ENCODE measurements at places on chromosomes 1 and 21.

GRCh38 chr1:54857746-54858561 lies 29.0 kb downstream of the DHCR24 start:
- no peak for DNase-seq

GRCh38 chr1:21852282-21853130 lies 40.4 kb downstream of the LDLRAD2 start:
- no peak for DNase-seq

- DNase-seq: no peak
These were observed 293.1 kb downstream of the SMYD3 start for GRCh38 chr1:246213947-246214346.

DNA sequence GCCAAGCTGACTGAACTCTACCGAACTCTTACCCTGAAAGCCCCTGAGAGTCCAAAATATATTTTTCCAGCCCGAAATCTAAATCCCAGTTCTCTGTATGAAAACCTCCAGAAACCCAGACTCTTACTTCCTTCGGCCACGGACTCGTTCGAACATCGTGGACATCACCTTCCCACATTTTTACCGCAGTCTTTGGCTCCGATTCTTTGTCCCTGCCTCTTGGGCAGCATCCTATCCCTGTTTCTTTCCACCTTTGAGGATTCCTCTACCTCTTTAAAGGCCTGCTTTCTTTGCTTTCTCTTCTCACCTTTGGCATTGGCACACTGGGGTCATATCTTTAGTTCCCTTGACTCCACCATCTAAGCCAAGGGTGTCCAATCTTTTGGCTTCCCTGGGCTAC lies 932 bp upstream of the USP24 start:
- no peak for DNase-seq

GRCh38 chr1:110248746-110249145 lies 38.6 kb downstream of the KCNC4 start:
- no peak for DNase-seq

DNA sequence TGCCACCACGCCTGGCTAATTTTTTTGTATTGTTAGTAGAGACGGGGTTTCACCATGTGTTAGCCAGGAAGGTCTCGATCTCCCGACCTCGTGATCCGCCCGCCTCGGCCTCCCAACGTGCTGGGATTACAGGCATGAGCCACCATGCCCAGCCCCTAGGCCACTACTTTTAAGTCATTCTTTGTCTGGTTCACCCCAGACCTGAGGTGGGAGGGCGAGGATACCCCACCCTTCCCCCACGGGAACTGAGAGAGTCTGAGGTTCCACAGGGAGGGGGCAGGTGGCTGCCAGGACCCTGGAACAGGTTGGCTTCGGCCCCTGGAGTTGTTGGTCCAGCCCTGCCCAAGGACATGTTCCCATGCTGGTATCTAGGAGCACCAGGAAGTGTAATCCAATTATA lies 7.7 kb upstream of the SDC3 start:
- no peak for DNase-seq

DNA sequence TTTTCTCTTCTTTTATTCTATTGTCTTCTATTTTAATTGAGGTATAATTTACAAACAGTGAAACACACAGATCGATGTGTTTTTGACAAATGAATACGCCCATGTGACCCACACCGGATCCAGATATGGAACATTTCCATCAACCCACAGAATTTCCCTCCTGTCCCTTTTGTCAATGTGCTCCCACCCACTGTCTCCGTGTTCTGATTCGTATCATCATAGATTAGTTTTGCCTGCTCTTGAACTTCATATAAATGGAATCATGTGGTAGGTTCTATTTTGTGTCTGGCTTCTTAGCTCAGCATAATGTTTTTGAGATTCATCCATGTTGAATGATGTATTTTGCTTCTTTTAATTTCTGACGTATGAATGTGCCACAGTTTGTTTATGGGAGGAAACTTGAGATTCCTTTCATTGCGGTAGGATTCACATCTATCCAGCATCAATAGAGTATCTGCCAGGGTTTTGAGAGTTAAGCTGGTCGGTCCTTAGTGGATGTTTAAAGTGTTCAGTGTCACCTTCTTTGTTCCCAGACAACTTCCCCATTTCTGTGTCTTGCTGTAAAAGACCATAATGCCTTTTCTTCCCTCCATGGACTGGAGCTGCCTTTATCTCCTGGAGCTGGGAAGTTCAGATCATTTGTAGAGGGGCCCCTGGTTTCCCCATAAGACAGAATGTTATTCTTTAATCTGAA lies 14.7 kb downstream of the NAV1 start:
- DNase-seq: no peak

- DNase-seq: no peak
These were observed 165.9 kb downstream of the ADGRL4 start for GRCh38 chr1:78840453-78841271.

DNA sequence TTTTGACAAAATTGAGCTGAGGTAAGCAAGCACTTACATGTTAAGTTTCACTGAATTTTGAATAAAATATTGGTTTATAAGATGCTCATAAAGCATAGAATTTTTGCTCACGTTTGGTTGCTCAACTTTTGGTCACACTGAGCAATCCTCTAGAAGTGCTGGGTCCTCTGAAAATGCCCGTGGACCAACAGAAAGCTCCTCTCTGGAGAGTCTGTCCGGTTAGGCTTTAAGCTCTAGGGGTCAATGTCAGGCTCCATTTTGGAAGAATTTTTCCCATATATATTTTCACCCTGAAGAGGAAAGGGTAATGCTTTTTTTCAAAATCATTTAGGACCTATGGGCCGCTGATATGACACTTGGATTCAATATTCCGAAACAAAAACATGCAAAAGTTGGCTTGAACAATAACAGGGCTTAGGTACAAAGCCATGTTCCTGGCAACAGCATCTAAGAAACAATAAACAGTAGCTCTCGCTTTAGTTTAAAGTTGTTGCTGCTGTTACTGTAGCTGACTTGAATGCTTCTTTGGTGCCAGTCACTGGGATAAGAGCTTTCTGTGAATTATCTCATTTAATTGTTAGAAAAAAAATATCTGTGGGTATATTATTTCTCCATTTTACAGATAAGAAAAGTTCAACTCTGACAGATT lies 131.7 kb upstream of the ESRRG start:
- no peak for DNase-seq

DNA sequence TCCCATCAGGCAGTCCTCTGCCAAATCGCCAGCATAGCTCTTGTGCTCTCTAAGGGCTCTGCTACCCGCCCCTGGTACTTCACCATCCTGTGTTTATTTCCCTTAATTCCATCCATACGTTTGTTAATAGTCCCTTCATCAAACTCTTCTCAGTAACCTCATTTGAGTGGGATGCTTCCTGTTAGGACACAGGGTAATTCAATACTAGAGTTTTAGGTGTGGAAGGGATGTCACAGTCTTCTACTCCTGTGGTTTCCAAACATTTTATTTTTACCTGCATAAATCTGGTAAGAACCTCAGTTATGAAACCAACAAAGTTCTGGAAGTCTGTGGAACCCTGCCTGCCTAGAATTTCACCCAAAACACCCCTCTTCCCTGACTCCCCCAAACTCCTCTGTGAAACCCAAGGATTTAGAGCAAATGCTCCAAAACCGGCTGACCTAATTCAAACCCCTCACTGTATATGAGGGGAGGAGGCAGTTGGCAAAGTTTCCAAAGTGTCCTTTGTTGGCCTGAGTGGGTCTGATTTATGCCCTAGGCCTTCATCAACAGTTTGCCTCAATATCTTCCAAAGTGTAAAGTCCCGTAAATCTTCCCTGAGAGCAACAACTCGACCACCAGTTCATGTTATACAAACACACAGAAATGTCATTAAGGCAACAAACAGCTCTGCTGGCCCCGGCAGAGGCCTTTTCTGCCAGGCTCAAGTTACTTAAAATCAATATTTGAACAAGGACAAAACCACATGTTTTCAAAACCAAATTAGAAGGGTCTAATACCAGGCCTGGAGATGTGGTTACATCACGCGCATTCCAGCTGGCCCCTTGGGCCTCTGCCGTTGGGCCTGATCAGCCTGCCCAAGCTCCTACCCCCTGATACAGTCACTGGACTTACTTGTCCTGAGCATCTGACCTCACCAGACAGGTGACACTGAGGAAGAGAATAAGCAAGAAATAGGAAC lies 82.4 kb upstream of the FGGY start:
- no peak for DNase-seq

- no peak for DNase-seq
These were observed 17.0 kb downstream of the LPGAT1 start for GRCh38 chr1:211813590-211813989.

GRCh38 chr1:42937141-42937696 lies 21.4 kb downstream of the SLC2A1 start:
- DNase-seq: no peak

DNA sequence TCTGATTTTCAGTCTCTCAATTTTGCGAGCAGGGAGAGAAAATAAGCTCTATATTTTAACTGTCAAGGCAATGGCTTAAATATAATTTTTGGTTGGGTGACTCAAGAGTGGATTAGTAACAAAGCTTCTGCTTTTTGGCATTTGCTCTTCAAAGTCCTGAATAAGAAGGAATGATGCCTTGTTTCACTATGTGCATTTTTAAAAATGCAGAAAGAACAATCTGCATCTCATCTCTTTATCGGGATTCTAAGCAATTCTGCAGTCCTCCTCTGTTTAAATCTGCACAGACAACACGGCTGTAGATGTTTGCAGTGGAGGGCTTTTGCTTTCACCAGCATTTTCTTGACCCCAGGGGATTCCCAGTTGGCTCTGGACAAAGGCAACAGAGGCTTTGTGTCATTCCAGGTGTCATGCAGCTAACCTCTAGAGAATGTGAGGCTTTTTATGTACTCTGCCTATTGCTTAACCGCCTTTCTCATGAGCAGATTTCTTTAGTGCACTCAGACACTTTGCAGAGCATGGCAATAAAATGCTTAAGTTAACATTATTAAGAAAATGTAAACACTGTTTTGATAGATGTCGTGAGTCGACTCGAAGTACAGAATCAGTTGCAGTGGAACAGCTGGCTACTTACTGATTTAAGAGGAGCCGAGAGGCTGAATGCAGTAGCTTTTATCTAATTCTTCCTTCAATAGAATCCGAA lies 783.2 kb upstream of the NEGR1 start:
- no peak for DNase-seq

GRCh38 chr1:14755518-14756252 lies 157.2 kb downstream of the KAZN start:
- DNase-seq: no peak

DNA sequence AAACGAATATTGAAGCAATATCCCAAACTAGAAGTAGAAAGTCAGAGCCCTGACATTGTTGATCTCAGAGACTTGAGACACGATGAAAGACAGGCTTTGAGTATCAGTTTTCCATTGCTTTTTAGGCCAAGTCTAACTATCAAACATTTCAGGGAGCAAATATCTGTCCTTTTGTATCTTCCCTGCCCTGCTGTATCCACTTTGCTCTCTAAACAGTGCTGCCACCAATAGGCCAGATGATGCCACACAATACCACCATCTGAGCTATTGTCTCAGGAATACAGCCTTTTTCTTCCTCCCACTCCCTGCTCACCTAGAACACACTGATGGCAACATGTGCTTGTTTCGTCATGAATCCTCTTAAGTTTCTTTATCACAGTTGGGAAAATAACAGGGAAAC lies 62.6 kb upstream of the SPAG17 start:
- DNase-seq: no peak

DNA sequence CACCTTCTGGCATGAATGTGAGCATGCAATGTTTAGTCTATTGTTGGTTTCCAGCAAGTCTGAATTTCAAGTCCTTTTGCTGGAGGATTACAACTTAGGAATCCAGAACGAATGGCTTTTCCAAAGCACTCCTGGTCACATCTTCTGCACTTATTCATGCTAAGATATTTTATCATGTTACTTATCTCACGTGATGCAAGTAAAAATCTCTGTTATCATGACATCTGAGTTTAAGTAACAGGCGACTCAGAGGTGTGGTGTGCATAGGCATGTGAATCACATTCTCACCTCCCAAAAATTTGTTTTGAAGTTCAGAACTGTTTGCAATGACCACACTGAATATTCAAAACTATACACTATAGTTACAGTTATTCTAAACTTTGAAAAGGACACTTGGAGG lies 204.8 kb upstream of the FGGY start:
- no peak for DNase-seq

DNA sequence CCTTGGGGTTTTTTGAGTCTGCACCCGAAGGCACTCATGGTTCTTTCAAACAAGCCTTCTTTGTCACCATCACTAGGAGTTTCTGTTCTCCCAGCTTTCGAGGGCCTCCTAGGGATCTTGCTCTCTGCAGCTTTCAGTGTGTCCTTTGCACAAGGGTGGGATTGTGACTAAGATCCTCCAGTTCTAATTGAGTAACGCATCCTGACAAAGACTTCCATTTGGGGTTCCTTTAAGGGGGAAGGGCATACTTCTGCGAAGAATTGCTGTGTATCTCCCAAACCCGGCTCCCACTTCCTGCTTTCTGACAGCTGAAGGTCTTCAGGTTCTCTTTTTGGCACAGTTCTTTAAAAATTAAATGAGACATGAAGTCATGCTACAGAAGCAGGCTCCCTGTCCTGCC lies 139.4 kb downstream of the EDEM3 start:
- DNase-seq: no peak

DNA sequence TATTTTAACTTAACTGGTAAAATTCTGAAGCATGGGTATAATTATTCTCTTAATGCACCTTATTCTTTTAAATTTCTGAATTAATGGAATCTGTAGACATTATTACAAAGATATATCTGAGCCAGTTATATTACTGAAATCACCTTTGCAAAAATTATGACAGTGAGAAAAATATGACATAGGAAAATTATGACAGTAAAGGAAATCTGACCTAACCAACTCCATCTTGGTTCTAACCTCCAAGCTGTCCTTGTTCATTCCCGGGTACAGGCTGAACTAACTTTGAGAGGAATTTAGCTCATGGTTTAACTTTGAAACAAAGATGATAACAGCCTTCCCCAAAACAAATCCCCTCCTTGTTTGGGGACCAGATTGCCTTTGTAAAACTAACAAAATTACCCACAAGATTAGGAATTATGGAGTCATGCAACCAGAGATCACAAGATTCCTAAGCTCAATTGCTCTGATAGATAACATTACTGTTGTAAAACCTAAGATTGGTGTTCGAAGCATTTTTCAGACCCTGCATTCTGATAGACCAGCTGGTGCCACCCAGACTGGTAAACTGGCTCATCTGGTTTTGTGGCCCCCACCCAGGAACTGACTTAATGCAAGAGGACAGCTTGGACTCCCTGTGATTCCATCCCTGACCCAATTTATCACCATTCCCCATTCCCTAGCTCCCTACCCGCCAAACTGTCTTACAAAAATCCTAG lies 9.4 kb upstream of the CD55 start:
- no peak for DNase-seq

DNA sequence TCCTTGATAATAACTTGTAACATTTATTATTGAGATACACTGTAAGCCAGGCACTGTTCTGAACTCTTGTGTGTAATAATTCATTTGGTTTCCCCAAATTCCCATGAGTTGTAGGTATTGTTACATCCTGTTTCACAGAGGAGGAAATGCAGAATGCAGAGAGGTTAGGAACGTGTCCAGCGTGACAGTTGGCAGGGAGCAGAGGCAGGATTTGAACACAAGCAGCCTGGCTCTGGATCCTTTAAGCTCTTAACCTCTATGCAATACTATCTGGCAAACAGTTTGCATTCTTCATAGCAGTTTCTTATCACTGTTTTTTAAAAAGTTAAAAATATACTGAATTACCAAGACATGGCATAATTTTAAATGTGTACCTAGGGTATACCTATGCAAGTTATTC lies 30.5 kb downstream of the EEIG2 start:
- no peak for DNase-seq

- no peak for DNase-seq
These were observed 4.2 kb downstream of the TMEM51 start for GRCh38 chr1:15157524-15158399.

GRCh38 chr1:10121688-10122087 lies 88.7 kb upstream of the KIF1B start:
- DNase-seq: no peak

- no peak for DNase-seq
These were observed 141.4 kb upstream of the BEND5 start for GRCh38 chr1:48917901-48918603.

All from occipital lobe (tissue), 3 donors.